ENCODE measurements at places on chromosomes 7 and 10.

DNA sequence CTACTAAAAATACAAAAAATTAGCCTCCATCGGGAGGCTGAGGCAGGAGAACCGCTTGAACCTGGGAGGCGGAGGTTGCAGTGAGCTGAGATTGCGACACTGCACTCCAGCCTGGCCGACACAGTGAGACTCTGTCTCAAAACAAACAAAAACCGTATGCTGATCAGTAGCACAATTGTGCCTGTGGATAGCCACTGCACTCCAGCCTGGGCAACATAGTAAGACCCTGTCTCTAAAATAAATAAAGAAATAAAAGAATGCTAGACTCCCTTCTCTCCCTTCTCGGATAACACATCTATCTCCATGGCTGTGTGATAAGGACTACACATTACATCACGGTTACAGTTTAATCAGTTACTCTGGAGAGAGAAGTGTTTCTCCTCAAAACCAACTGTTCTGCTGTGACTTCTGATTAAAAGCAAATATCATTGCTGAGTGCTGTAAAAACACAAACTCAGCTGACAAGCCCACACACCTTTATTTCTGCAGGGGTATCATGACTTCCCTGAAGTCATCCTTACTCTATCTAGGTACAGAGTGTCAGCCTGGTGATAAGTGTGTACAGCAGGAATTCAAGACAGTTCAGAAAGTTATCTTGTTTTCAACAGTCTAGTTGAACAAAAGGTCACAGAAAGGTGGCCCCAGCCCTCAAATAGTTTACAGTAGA, 5.3 kb upstream of the ARHGAP19 start:
- DNase-seq = no peak

- no peak for DNase-seq
These were observed 41.4 kb downstream of the TOMM7 start for GRCh38 chr7:22781230-22781711.

GRCh38 chr7:103989785-103990767, 618 bp upstream of the RELN start:
- DNase-seq = peak; percentile 72

- DNase-seq = no peak
These were observed 11.6 kb downstream of the VWDE start for GRCh38 chr7:12391922-12392615.

DNA sequence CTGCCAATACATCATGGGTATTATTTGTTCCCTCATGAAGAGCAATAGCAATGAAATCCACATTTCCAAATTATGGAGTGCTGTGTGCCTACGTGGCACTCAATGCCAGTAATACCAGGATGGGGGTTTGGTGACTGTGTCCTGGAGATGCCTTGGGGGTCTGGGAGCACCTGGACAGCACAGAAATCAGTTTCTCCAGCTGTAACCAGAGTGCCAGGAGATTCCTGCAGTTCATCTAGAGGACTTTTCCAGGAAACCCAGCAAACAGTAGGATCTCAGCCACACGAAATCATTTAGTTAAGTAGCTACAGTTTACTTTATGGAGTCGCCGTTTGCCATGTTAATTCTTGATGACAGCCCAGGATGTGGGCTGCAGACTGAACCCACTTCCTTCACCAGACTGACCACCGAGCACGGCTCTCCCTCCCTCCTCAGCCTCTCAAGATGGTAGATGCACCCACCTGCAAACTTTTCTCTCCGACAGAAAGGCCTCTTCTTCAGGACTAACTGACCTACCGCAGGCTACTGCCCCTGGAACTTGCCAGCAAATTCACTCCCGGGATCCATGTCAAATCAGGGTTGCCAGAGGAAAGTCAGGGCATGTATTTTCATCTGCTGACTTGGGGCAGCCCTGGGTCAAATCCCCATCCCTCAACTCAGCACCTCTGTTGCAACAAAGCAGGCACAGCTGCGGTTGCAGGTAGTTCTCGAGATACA, 30.3 kb downstream of the MKI67 start:
- DNase-seq = no peak

GRCh38 chr10:58412502-58412961, 27.3 kb downstream of the TFAM start:
- no peak for DNase-seq

DNA sequence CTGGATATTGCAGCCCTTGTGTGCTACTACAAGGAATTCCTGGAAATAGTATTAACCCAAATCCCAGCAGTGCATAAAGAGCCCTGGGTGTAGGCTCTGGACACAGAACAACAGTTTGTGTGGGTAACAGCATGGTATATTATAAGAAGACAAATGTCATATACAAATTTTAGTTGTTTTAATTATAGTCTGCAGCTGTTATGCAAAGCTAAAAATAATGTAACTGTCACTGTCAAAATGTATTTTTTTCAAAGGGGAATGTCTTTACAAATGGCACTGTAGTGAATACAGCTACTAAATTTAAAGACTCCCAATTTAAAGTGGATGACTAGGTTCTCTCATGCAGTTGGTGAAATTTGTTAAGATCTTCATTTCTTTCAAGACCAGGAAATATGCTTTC, 339.0 kb downstream of the GPR37 start:
- DNase-seq = no peak

DNA sequence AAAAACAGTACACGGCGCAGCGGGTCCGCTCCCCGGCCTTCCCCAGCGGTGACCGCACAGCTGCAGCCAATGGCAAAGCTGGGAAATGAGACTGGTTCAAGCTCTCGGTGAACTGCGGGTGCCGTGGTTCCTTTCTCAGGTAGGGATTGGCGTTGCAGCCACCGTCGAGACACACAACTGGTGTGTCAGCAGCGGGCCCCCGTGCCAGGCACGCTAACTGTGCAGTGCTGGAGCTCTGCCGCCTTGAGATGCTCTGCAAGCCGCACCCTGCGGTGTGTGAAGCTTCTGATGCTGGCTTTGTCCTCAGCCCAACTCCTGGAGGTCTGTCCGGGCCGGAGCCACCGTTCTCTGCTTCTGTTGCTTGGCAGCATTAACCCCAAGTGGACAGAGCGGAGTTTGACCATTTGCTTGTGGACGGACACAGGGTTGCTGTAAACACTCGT, 20.6 kb upstream of the NKX6-2 start:
- no peak for DNase-seq

- no peak for DNase-seq
These were observed 156.8 kb upstream of the FRMD4A start for GRCh38 chr10:14487488-14487883.

- DNase-seq = no peak
These were observed 31.3 kb upstream of the ZNRF2 start for GRCh38 chr7:30252885-30253795.

GRCh38 chr10:62016623-62017490, 115.4 kb downstream of the ARID5B start:
- DNase-seq = no peak

DNA sequence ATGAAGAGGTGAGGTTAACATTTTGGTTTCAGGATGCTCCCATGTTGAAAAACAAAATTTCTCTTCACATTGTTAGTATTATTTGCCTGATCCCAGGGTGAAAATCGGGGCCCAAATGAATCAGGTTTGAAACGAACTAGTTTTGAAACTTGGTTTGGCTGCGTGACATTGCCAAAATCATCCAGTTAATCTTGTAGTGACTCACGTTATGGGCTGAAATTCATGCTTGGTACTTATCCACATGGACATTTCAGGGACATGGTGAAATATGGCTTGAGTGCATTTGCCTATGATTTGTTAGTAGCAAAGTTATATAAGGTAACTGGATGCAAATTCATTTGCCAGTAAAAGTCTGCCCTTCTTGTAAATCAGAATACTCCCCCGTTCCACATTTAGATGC, 97.3 kb downstream of the CFAP58 start:
- DNase-seq = no peak

- DNase-seq = no peak
These were observed 18.0 kb downstream of the CHST15 start for GRCh38 chr10:124075231-124075955.

- no peak for DNase-seq
These were observed 176.3 kb upstream of the TCF7L2 start for GRCh38 chr10:112773783-112774182.

Measured in liver (tissue), 10 donors.